ENCODE measurements at places on chromosomes 16 and 17.
A peak's percentile ranks its signal among the peaks of the same experiment; 100 is the strongest.

- DNase-seq: no peak
Observed at GRCh38 chr17:77810536-77810935, 148.0 kb upstream of the TNRC6C start.

DNA sequence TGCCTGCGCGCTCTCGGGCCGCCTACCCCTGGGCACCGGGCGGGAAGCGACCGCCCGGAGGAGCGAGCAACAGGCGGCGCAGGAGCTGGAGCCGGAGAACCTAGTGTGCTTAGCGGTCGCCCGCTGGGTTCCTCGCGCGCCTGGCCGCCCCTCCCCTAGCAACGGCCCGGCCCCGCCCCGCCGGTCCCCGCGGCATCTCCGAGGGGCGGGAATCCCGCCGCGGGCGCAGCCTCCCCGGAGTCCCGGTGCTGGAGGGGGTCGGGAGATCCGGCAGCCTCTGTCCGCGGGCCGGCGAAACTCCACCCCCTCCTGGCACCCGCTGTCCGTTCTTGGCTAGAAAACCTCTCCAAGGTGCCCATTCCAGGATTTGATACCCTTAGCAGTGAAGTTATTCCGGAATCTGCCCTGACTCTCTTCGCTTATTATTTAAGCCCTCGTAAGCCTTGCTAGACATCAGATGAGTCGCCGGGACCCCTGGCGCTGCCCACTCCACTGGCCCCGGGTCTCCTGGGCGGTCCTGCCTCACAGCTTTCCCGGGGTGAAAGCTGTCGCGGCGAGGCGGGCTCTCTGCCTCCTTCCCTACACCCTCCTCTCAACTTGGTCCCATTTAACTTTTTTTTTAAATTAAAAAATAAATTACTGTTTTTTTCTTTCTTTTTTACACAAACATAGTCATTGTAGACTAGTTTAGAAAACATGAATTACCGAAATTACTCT is at the start of gene RPRML:
Gene RPRML (minus strand): TSS at position 107 of the 717 bp plus-strand sequence. CDS start 246 bp downstream, outside the sequence.
- peak; percentile 44 for DNase-seq

DNA sequence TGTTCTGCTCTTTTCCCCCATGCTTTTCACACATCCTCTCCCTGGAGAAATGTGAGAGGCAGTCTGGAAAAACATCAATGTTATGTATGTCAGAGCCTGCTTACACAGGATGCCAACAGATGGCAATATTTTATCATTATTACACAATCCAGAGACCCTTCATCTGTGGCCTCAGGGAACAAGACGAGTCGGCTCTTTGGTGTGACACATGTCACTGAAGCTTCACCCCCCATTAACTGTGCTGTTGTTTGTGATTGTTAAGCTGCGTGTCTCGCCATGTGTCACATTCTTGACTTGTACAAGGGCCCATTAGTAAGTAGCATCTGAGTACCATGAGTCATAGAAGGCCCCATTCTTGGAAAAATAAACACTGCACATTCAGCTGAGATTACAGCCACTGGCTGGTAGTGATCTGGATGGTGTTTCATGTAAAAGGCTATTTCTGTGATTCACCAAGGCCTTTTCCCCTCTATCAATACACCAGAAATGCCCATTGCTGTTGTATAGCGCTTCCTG is 682.1 kb upstream of the SOX9 start:
- no peak for DNase-seq

DNA sequence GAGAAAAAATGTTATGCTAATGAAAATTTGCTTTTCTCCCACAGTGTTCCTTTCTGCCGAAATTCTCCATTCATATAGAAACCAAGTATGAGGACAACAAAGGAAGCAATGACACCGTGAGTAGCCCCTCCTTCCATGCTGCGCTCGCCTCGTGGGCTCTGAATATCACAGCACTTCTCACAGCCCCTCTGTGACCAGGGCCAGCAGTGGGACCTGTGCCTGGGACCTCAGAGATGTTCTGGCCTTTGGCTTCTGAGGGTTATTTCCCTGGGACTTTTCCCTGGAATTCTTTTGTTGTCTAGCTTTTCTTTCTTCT is 139.6 kb upstream of the NOL11 start:
- DNase-seq: no peak

- DNase-seq: no peak
Observed at GRCh38 chr16:87322833-87323726, 5.9 kb upstream of the C16orf95 start.

DNA sequence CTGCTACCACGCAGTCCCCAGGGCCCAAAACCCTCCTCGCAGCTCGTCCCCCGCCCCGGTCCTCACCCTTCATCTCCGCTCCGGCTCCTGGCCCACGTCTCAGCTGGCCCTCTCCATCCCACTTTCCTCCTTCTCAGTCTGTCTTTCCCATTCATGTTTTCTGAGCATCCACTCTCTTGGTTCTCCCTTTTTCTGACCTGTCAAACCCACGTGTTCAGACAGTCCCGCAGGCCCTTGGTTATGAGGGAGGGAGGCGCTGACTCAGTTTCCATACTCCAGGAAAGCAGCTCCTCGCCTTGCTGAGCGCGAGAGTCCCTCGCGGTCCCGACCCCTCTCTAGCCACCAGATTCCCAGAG is 392 bp upstream of the HID1 start:
- no peak for DNase-seq

DNA sequence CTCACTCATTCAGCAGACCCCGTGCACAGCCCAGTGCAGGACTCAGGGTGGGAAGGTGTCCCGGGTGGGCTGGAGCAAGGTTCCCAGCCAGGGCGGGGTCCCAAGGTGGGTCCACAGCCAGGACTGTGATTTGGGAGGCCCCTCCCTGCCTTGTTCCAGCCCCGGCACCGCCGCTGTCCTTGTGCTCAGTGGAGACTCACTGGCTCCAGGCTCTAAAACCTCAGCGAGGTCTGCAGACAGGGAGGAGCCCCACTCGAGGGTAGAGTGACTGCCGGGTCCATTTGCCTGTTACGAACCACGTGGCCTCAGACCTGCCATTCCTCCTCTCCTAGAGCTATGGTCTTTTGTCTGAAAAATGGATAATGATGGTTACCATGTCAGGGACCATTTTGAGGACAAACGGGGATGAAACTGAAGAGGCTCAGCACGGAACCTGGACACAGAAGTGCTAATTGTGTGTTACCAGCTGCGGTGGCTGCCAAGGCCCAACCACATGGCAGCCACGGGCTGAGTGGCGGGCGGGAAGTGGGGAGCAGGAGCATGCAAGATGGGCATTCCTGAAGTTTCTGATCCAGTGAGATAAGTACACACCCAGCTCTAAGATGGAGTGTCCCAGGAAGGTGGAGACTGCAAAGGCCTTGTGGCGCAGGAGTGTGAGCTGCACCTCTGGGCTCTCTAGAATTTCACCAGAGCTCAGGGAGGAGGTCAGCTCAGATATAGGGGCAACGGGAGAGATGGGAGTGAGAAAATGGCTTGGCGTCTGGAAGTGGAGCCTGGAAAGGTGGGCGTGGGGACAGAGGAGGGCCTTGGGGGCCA is 317.6 kb downstream of the SEC14L1 start:
- peak; percentile 75 for DNase-seq

DNA sequence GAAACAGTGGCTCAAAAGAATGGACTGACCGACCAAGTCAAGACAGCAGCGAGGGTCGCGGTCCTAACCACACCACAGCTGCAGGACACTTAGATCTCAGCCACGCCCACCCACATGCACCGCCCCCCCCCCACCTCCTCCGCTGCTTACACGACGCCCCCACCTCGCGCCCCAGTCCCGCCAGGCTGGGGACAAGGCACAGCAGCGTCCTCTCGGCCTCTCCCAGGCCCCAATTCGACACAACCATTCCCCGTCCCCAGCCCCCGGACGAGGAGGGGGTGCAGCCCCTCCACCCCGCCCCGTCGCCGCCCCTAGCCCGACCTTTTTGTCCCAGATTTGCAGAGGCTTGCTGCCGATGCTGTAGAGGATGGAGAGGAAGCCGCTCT is 477 bp downstream of the CFAP20 start:
- DNase-seq: no peak

DNA sequence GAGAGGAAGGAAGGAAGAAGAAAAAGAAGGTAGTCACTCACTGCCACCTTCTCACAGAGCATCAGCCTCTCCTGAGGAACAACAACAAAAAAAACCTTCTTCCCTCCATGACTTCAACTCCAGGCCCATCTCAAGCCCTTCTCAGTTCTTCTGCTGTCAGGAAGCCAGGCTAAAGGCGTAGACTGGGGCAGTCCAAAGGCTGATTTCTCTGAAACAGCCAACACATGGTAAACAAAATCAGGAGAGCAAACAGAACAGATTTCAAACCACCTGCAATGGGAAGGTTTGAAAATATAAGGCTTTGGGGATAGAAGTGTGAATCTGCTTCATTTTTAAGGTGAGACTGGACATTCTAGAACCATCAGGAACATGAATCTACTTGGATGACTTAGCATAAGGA is 157.3 kb upstream of the DNAH9 start:
- DNase-seq: no peak

GRCh38 chr17:9087921-9088320 is 66.6 kb downstream of the NTN1 start:
- no peak for DNase-seq

DNA sequence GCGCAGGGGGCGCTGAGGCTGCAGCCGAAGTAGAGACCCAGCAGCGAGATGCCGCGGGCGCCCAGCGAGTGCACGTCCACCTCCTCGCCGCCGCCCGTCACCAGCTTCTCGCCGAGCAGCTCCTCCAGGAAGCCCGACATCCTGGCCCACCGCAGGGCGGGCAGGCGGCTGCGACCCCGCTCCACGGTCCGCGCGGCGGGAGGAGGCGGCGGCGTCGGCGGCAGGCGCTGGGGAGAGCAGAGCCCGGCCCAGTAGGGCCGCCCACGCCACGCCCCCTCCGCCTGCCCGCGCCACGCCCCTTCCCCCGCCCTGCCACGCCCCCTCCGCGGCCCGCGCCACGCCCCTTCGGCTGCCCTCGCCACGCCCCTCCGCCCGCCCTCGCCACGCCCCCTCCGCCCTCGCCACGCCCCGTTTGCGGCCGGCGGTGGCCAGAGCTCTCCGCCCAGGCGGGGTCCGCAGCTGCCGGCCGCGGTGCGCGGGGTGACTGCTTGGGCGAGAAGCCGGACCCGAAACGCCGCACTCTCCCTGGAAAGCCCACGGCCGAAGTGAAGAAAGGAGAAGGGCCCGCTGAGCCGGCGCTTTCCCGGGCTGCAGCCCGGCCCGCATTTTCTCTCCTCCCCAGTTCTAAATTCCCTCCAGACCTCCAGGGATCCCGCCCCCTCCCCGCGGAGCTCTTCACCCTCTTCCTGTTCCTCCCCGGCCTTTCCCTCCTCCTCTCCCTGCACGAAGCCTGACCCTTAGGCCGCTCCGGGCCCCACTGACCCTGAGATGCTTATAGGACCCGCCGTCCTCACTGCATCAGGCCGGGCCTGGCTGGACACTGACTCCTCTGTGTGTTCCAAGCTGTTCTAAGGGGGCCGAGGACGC is at the start of gene NXN:
Gene NXN (minus strand): TSS at position 238 of the 867 bp plus-strand sequence.
- peak; percentile 89 for DNase-seq

GRCh38 chr17:77320044-77320440 is 179.3 kb downstream of the SEC14L1 start:
- DNase-seq: no peak

- DNase-seq: peak; percentile 91
Observed at GRCh38 chr16:88455610-88456355, 2.7 kb downstream of the ZFPM1 start.

DNA sequence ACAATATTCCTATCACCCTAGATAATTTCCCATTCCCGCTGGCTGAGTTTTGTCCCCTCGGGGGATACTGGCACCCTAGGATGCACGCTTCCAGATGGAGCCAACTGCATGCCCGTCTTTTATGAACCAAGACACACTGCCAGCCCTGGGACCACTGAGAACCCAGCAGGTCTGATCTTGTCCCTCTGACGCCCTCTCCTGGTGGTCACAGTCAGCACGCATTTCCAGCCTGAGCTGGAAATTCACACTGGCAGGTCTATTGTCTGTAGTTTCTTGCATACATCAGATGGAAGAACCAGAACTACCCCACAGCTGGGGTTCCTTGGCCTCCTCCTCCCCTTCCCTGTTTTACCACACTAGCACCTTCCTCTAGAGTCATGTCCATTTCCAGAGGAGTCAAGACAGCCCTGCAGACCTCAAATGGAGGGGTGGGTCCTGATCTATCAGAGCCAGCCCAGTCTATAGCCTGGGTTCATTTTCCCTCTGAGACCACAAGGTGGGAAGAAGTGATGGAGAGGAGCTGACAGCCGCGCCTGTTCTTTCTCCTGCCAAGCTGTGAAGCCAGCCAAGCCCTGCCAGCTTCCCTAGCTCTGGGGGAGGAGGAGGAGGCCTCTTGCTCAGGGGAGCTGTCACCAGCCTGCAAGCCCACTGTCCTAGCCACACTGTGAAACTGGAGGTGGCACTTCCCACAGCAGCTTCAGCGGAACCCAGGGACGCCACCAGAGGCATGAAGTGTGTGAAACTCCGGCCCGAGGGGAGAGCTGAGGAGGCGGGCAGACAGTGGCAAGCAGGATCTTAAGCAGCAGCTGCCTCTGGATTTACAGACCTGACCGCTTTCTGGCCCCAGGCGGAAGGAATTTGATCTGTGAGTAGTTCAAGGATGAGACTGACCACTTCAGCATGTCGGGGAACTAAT is 29.3 kb downstream of the MXRA7 start:
- peak; percentile 82 for DNase-seq

DNA sequence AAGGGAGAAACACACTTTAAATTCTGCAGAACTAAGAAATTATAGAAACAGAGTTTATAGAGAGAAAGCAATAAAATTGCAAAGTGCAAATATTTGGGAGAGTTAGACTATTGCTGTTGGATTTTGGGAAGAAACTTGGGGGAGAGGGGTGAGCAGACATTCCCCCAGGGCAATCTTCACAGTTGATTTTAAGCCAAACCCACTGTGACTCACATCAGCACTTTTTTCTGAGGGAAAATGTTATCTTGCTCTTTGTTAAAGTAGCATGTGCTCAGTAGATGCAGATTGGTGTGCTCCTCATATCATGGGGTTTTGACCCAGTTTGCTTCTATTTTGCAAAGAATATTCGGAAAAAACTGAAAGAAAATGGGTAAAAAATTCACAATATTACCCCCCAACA is 367.6 kb downstream of the CDH11 start:
- DNase-seq: no peak

DNA sequence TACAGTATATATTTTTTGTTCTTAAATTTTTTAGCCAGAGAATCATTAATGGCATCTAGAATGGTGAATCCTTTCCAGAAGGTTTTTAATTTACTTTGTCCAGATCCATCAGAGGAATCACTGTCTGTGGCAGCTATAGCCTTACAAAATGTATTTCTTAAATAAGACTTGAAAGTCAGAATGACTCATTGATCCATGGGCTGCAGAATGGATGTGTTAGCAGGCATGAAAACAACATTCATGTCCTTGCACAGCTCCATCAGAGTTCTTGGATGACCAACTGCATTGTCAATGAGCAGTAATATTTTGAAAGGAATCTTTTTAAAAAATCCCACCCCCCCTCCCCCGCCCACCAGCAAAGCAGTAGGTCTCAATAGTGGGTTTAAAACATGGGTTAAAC is 51.4 kb downstream of the CACNG1 start:
- DNase-seq: no peak
